ENCODE measurements at places on chromosomes 2 and 18. TPM values are rescaled to one million over a fixed set of nuclear protein-coding genes. Genes with fewer than 3 reads are reported as not detected.
A peak's percentile ranks its signal among the peaks of the same experiment; 100 is the strongest.

DNA sequence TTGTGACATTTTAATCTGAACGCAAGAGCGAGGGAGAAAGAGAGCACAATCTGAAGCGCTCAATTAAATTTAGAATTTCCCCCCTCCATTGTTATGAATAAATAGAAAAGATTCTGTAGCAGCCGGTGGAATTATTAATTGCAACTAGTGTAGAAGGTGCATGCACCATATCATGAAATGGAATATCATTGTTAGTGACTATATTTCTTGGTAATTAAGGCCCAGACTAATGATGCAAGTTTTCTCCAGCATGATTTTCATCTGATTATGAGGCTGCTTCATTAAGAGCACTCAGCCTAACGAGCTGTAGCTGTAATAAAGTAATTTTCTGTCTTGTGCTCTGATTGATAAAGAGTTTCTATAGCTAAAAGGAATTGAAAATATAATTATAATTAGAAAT is 432.2 kb upstream of the SPRED2 start:
- no peak for DNase-seq

DNA sequence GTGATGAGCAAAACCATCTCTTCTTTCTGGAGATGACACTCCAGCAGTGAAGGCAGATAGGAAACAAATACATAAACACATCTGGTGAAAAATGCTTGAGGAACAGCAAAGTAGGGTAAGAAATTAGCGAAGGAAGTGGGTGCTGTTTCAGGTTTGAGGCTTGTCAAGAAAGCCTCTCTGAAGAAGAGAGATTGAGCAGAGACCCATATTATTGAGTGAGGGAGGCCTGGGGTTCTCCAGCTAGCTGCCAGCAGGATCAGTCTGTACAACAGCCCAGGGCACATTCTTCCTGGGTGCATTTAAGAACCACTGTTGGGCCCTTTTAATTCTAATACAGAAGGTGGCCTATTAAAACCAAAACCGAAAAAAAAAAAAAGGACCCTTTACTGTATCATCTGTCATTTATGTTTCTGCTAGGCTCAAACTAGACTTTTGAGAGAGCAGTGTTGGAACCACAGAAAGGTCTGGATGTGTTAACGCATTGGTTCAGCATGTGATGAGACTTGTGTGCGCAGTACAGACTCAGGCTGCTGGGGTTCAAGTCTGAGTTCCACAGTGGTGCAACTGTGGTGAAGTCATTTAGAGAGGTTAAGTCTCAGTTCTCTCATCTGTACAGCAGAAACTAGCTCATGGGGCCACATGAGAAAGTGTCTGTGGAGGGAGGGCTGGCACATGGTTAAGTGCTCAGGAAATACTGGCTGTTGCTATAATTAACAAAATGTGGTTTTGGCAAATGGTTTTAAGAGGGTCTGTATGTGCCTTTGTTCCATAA is 28.9 kb downstream of the MGAT5 start:
- no peak for DNase-seq

- no peak for DNase-seq
Measured at GRCh38 chr2:181738563-181738962, 58.2 kb upstream of the NEUROD1 start.

- DNase-seq: no peak
Measured at GRCh38 chr18:77815666-77816338, 566.2 kb downstream of the GALR1 start.

DNA sequence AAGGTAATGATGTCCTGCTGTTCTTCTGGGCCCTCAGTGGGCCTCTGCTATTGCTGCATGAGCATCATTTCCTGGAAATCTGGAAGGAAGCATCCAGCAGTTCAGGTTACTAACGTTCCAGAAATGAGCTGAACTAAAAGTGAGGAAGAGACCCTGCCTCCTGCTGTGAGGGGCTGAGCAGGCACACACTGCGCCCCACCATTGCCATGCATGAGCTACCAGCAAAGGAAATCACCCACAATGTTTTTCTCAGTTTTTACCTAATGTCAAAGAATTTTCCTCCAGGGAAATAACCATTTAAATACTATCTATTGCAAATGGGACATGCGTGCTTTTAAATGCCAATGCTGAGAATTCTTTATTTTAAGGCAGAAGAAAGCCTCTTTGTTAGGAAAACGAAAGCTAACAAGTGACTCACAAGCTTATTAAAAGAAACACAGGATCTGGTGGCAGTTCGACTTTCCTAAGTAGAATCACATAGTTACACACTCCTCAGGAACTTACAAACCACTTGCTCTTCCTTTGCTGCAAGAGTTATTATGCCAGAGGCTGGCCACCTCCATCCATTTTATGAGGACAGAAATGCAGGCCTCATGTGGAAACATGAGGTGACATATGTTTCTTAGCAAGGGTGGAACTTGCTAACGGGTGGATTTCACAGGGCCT is 152.6 kb upstream of the TTC39C start:
- no peak for DNase-seq

- no peak for DNase-seq
Measured at GRCh38 chr2:74333896-74334586, 9.2 kb downstream of the SLC4A5 start.

- no peak for DNase-seq
Measured at GRCh38 chr18:62364558-62364957, 39.4 kb downstream of the TNFRSF11A start.

- DNase-seq: peak; percentile 27
Measured at GRCh38 chr2:144181001-144181400, 338.9 kb downstream of the ZEB2 start.

- DNase-seq: no peak
Measured at GRCh38 chr2:157967856-157968255, 91.7 kb upstream of the ACVR1 start.

DNA sequence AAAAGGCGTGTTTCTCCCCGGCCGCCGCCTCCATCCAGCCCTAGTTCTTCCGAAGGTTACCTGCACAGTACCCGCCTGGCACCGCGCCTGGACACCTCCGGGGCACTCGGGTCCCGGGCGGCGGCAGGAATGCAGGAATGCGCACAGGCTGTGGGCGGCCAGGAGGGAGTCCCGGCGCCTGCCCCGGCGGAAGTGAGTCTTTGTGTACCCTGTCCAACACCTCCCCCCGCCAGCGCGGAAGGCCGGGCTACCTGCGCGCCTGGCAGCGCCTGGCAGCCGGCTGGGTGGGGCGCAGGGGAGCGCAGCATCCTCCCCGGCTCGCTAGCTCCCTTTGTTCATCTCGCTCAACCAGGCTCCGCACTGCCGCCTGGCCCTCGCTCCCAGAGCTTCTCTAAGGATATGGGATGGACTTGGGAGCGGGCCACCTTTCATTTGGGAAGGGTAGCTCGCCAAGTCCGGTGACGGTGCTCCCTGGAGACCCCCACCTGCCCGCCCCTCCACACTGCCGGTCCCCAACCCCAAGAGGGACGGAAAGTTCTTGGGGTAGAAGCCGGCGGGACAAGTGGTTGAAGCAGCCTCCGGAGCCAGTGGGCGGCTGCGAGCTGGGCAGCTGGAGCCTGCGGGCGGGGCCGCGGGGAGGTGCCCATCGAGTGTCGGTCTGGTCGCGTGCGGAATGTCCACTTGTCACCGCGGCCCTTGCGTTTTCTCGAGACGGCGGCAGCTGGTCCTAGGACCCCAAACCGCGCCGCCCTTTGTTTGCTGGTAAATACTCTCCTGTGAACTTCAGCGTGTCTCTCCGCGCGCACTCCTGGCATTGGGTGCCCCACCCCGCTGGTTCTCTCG is 1.2 kb upstream of the ST6GAL2 start:
- DNase-seq: peak; percentile 50

DNA sequence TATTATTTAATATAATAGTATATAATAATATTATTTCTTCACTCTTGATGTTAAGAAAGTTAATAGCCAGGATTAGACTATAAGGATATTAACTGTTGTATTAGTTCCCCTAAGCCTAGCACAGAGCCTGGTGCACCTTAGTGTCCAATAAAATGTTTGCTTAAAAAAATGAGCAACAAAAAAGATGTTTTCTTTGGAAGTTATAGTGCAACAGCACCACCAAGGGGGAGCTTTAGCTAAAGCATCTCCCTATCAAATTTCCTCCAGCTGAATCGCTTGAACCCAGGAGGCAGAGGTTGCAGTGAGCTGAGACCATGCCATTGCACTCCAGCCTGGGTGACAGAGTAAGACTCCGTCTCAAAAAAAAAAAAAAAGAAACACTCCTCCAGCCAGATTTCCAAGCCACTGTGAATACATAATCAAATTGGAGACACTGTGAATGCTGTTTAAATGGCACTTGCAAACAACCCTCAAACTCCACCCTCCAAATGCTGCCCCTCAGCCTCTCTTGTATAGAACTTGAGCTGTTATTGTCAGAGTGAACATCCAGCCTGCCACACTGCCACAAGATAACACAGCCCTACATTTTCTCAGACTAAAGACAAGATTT is 221.9 kb downstream of the DYM start:
- peak; percentile 23 for DNase-seq

GRCh38 chr18:76957384-76958355 is 135.3 kb downstream of the ZNF236 start:
- DNase-seq: no peak

- no peak for DNase-seq
Measured at GRCh38 chr2:146666340-146666739, 1178.5 kb upstream of the ACVR2A start.

DNA sequence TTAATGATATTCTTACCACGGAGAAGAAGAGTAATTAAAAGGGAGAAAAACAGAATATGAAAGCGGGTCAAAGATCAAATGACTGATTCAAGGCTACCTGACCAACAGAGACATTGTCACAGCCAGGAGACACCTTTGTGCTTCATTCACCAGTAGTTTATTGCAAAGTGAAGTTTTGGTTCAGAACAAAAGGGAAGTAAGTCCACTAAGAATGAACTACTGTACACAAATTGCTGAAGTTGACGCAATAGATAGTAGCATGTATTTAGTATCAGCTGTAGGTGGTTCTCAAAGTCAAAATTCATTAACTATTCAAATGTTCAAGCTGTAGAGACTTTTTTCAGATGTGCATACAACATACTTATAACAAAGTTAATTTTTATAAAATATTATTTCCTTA is 64.7 kb upstream of the COX7A2L start:
- no peak for DNase-seq

DNA sequence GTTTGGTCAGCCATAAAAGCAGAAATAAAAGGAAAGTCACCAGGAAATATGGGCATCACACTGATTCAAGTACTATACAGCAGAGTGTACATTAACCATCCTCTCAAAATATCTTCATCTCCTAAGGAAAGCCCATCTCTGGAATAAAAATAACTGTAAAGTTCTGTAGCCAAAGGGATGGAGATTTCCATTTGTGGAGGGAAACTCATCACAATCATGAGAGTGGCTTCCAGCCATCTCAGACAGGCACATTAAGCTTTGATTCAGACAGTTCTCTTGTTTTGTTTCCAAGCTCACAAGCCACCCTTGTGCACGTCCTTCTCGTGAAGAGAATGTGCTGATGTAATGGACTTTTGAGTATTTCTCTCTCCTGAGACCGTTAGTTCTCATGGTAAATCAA is 695.5 kb downstream of the LRRTM4 start:
- DNase-seq: peak; percentile 64

DNA sequence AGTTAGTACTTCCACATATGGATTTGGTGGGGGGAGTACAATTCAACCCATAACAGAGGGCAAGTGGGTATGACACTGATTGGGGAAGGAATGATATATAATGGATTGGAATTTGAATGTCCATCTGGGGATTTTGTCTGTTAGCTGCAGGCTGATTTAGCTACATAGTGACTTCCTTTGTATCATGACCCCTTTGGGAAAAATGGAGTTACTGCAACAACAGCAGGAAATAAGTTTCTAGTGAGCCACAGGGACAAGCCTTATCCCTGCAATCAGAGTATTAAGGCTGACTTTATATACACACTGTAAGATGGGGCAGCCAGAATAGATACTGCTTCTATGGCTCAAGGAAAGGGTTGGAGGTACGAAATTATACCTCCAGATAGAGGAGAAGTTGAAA is 404.4 kb upstream of the MEIS1 start:
- DNase-seq: no peak

DNA sequence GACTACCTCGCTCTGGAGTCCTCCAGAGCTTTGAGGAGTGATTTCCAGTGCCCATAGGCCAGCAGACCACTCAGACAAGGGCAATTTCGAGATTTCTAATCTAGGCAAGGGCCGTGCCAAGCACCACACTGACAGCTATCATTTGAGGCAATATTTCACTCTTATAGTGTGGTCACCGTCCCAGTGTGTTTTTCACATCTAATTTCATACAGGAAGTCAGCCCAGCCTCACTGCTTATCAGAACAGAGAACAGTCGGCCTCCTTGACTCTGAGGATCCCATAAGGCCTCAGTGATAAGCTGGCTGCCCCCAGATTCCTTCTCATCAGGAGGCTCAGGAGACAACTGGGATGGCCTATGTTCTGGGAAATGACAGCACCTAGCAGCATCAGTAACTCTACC is 581 bp downstream of the CAPN14 start:
- no peak for DNase-seq

DNA sequence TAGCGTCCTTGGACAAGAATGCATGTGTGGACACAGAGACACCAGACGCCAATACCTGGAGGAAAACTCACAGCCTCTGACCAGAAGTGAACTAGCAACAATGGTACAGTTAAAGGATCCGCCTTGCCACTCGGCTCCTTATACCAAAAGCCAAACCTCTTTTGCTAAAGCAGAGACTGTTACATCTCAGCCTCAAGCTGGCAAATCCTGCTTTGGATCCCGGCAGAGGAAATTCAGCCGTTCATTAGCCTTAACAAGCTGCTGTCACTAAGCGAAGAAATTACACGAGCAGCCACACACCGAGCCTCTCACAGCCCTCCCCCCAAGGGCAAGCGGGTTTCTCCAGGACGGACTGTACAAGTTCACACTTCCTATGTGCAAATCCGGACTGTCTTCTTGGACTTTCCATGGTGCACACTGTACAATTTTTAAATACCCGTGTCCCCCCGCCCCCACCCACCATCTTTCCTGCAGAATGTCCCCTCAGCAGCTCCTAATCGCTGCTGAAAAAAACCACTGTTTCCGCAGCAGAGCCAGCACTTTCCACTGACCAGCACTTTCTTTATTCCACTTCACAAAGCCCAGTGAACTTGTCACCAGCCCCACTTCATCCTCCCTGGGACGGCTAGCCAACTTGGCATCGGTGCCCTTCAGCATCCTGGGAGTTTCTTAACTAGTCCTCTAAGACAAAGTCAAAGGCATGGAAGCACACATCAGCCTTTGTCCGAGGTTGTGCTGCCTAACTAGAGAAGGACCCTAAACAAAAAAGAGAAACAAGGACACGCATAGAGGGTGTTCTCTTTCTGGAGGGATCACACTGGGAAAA is 1.5 kb downstream of the KLF7 start:
- DNase-seq: peak; percentile 86

The GALNT13 gene
- 0.31 TPM for total RNA-seq

The CPLX4 gene
- total RNA-seq: not detected

The ITGB6 gene
- 37.7 TPM for total RNA-seq

The EHD3 gene
- total RNA-seq: 3.5 TPM

The MBP gene
- total RNA-seq: 11.1 TPM

The TRABD2A gene
- 0.22 TPM for total RNA-seq

Data from muscle of leg (tissue), 16 donors.